Putamen (tissue), 1 donor: ENCODE measurements at places on chromosomes 1 and 21.

DNA sequence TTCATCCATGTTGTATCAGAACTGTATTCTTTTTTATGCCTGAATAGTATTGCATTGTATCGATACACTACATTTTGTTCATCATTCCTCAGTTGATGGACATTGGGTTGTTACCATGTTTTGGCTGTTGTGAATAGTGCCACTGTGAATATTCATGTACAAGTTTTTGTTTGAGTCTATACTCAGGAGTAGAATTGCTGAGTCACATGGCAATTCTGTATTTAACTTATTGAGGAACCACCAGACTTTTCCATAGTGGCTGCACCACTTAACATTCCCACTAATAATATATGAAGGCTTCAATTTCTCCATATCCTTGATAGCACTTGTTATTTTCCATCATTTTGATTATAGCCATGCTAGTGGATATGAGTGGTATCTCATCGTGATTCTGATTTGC, 56.2 kb downstream of the ALG6 start:
- DNase-seq: no peak

- DNase-seq: no peak
These were observed 161.9 kb upstream of the UBE2U start for GRCh38 chr1:64041371-64042131.

DNA sequence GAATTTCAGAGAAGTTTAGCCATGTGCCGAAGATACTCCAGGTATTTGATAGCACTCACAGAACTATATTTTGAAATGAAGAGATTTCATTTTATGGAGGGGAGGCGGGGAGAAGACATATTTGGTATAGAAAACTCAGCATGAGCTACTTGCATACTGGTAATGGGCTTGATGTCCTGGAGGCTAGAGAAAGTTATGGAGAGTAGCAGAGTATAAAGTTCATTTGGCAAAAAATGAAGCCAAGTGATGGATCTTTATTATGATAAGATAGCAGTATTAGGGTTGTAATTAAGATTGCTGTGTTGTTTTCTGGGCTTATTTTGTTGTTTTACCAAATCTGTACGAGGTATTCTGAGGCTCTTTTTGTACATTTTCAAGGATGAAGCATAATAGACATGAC, 72.0 kb downstream of the RPS6KC1 start:
- DNase-seq: no peak

GRCh38 chr1:107323784-107324183, 182.9 kb downstream of the NTNG1 start:
- DNase-seq: no peak

GRCh38 chr1:178743801-178744200, 18.8 kb downstream of the RALGPS2 start:
- DNase-seq: no peak

GRCh38 chr1:8903410-8903809, 24.9 kb upstream of the ENO1 start:
- no peak for DNase-seq

DNA sequence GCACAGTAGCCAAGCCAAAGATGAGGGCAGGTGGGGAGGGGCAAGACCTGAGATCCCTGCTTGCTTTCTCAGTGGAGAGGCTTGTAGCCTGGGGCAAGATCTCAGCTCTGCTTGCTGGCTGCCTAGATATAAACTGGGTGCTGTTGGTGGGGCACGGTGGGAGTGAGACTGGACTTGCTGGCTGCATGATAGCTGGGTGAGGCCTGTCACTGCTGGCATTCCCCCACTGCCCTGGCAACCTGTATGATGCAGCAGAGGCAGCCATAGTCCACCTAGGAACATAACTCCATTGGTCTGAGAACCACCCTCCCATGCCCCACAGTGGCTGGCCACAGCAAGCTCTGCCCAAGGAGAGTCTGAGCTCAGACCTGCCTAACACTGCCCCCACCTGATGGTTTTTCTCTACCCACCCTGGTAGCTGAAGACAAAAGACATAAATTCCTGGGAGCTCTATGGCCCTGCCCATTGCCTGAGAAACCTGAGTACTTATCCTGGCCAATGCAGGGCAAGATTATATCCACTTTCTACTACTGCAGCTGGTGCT, 261.9 kb upstream of the DEPDC1 start:
- DNase-seq: no peak

DNA sequence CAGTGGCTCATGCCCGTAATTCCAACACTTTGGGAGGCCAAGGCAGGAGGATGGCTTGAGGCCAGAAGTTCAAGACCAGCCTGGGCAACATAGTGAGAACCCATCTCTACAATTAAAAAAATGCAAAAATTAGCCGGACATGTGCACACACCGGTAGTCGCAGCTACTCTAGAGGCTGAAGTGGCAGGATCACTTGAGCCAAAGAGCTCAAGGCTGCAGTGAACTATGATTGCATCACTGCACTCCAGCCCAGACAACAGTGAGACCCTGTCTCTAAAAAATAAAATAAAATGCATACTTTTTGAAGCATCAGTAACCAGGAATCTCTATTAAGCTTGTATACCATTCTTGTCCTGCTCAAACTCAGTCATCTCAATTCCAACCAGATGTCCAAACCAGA, 27.2 kb upstream of the EEIG2 start:
- no peak for DNase-seq

DNA sequence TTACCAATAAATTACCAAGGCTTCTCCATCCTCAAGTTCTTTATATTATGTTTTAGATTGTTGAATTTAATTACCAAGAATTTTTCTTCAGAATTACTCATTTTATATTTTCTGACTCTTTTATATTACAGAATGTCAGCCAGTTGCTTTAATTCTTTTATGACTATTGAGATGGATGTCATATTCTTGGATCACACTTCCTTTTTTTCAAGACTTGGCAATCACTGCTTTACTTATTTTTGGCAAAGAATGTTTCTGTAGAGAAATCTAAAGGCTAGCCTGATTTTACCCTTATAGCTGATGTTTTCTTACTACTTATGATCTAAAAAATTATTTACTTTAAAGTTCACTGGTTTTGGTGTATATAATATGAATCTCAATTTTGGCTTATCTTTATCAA, 721.1 kb upstream of the TMPRSS15 start:
- no peak for DNase-seq

GRCh38 chr1:5329068-5329739, 663.0 kb downstream of the NPHP4 start:
- DNase-seq: no peak

DNA sequence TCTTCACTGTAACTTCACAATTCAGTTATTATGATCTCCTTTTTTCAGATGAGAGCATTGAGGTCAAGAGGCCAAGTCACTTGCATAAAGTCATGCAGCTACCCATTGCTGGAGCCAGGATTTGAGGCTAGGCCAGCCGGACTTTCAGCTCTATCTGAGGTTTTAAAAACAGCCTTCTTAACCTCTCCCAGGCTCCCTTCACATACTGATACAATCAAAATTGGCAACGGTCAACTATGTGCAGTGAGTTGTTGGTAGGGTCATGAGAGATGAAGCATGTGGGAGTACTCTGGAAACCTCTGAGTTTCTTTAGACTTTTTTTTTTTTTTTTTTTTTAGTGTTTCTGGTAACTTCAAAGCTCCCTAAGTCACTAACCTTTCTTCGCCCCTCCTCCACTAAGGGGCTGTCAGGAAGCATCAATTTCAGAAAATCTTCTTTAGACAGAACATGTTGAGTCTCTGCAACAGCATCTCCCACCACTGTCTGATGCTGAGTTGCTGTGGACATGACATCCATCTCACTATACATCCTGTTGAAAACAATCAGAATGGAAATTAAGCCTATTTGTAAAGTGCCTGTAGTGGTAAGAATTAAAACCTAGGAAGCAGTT, 201.8 kb downstream of the SIPA1L2 start:
- no peak for DNase-seq

DNA sequence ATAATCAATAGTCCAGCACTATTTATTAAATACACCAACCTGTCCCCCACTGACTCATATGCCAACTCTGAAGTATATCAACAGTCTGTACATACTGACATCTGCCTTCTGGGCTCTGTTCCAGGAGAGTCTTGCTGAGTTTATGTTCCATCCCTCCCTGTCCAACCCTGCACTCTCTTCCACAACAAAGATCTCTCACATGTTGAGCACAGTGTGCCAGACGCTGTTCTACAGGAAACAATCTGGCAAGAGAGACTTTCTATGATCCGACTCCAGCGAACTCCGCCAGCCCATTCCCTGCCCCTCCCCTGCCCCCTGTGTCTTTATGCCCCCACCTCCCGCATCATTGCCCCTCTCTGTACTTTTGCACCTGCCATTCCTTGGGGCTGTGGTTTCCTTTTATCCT, 3.4 kb downstream of the LACTBL1 start:
- DNase-seq: no peak

- DNase-seq: no peak
These were observed 77.8 kb upstream of the C1orf105 start for GRCh38 chr1:172342584-172343239.

DNA sequence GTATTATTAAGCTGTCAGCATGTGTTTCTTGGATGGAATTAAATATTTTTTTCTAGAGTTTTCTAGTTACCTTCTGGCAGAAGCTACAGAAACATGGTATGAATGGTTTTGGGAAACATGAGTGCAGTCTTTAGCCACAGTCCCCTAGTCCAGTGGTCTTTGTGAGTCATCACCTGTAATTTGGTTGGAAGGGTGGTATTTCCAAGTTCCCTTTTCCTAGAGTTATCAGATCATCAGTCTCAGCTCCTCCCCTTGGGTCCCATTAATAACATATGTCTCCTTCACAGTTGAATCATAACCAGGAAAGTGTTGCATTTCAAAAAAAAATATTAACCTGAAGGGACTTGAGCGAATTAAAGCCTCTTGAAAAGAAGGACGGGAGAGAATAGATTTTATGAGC, 27.0 kb downstream of the ELAVL4 start:
- no peak for DNase-seq

GRCh38 chr1:90876101-90876500, 145.7 kb downstream of the ZNF644 start:
- peak; percentile 42 for DNase-seq

GRCh38 chr1:147472966-147473732, 68.2 kb upstream of the BCL9 start:
- DNase-seq: no peak

DNA sequence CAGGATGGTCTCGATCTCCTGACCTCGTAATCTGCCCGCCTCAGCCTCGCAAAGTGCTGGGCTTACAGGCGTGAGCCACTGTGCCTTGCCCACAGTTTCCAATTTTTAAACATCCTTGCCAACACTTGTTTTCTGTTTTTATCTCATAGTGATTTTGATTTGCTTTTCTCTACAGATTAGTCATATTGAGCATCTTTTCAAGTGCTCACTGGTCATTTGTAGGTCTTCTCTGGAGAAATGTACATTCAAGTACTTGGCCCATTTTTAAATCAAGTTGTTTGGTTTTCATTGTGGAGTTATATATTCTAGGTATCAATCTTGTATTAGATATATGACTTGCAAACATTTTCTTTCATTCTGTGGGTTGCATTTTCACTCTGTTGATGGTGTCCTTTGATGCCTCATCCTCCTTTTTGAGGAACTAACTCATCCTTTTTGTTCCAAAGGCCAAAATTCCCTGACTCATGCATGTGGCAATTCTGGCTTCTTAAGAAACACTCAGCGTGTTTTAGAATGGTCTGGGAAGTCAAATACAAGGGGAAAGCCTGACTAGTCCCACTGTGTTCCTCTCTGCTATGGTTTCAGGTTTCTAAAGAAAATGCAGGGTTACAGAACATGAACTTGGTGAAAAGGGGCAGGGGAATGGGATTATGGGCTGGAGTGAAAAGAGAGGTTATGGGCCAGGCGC, 37.3 kb downstream of the PTAFR start:
- DNase-seq: no peak

DNA sequence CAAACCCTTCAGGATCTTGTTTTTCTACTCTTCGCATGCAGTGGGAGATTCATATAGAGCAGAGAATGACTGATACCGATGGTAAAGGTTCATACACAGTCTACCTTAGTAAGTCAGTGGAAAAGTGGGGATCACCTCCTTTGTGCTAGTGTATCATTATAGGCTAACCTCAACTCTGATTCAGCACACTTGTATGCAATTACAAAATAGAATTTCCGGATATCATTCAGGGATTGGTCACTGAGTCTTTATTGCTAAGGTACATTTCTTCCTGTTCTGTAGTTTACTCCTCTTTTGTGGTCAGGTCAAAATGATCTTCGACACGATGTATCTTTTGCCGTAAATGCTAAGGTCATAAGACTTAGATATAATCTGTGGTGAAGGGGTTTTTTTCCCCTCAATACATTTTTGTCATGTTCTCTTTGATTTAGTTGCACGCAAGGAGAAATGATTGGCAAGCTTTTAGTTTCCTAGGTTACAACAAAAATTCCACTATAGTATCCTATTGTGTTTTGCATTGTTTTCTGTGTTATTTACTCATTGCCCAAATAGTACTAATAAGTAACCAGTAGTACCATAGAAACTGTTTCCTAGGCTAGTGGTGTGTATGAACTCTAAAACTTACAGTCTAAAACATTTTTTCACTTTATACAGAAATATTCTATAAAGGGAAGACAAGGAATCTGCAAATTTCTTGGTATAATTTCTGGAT, 35.7 kb upstream of the PLA2G4A start:
- DNase-seq: no peak

DNA sequence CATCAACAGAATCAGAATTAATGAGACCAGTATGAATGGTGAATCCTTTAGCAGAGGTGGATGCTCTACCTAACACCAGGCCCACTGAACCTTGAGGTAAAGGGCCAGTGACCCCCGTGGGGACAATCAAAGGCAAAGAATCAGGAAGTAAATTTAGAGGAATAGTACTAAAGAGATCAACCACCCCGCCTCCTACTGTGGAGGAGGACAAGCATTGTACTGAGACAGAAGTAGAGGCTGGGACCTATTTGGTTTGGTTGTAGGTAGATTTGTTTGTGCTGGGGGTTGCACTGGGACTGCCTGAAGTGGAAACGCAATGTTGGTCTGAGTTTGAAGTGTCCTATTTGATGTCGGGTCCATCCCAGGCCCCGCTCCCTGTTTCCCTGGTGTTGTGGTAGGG, 9.5 kb downstream of the CD48 start:
- no peak for DNase-seq

- no peak for DNase-seq
These were observed 51.9 kb upstream of the DMRTA2 start for GRCh38 chr1:50474859-50475809.

GRCh38 chr1:178538192-178538916, 25.4 kb downstream of the TEX35 start:
- no peak for DNase-seq

- peak; percentile 35 for DNase-seq
These were observed 4.5 kb downstream of the AIM2 start for GRCh38 chr1:159071970-159072582.
